Neural progenitor cell (in vitro differentiated cells): ENCODE measurements at places on chromosomes 3 and 15. TPM values are rescaled to one million over a fixed set of nuclear protein-coding genes. Genes with fewer than 3 reads are reported as not detected.

The NEIL1 gene
- 11.2 and 30.1 TPM in 2 replicates for total RNA-seq

The SLC22A13 gene
- total RNA-seq = 0.21 TPM in 1 of 2 replicates, not detected in the other

The AADAC gene
- total RNA-seq = not detected in 2 replicates

The SOX14 gene
- total RNA-seq = not detected in 2 replicates

The ARHGAP11A gene
- 51.1 and 83.9 TPM in 2 replicates for total RNA-seq

The MYEF2 gene
- 110 and 140 TPM in 2 replicates for total RNA-seq

The CTXN2 gene
- total RNA-seq = 0.03 and 0.60 TPM in 2 replicates

The TMEM158 gene
- total RNA-seq = 2.7 and 5.5 TPM in 2 replicates

The SEMA7A gene
- 3.5 and 11.7 TPM in 2 replicates for total RNA-seq

The LZTFL1 gene
- 19.0 and 22.5 TPM in 2 replicates for total RNA-seq

The FAM219B gene
- total RNA-seq = 120 and 124 TPM in 2 replicates

The PRTG gene
- total RNA-seq = 508 and 574 TPM in 2 replicates

The CCDC66 gene
- total RNA-seq = 28.0 and 34.1 TPM in 2 replicates

The CTDSPL gene
- 36.9 and 43.0 TPM in 2 replicates for total RNA-seq
